ENCODE measurements at places on chromosomes 7 and 10. TPM values are rescaled to one million over a fixed set of nuclear protein-coding genes. Genes with fewer than 3 reads are reported as not detected.

The PRLHR gene
- total RNA-seq, result not detected

The CFAP58 gene
- 0.65 TPM for total RNA-seq

The PALD1 gene
- 105 TPM for total RNA-seq

The OPALIN gene
- not detected for total RNA-seq

The ERVW-1 gene
- total RNA-seq, result not detected

The CDC14C gene
- total RNA-seq, result not detected

The HPSE2 gene
- total RNA-seq, result not detected

The CAMK2B gene
- total RNA-seq, result under 0.01 TPM

The RAMP3 gene
- 0.81 TPM for total RNA-seq

The SLC13A4 gene
- not detected for total RNA-seq

The ASB4 gene
- total RNA-seq, result not detected

The IDI2 gene
- not detected for total RNA-seq

The CPA1 gene
- not detected for total RNA-seq

The AZGP1 gene
- total RNA-seq, result not detected

The IFIT1B gene
- not detected for total RNA-seq

The FAM25A gene
- total RNA-seq, result not detected

The FAM171A1 gene
- 13.9 TPM for total RNA-seq

The CLIP2 gene
- 65.3 TPM for total RNA-seq

The HECW1 gene
- total RNA-seq, result not detected

The ADAMTS14 gene
- total RNA-seq, result under 0.01 TPM

The DNAH11 gene
- total RNA-seq, result 0.31 TPM

The SPDYE16 gene
- under 0.01 TPM for total RNA-seq

The GPR22 gene
- not detected for total RNA-seq

The SHTN1 gene
- 0.65 TPM for total RNA-seq

The FFAR4 gene
- total RNA-seq, result not detected

The XRCC2 gene
- 3.1 TPM for total RNA-seq

The HTR5A gene
- total RNA-seq, result not detected

The HMX3 gene
- not detected for total RNA-seq

The ASZ1 gene
- total RNA-seq, result not detected

The NUPR2 gene
- total RNA-seq, result not detected

The PTN gene
- total RNA-seq, result not detected

The CCZ1 gene
- total RNA-seq, result 33.8 TPM

The ZNF804B gene
- total RNA-seq, result not detected

The CYP26C1 gene
- total RNA-seq, result 2.1 TPM

The COBL gene
- total RNA-seq, result 0.32 TPM

The ZNF479 gene
- not detected for total RNA-seq

The LIPM gene
- not detected for total RNA-seq

The OPN4 gene
- not detected for total RNA-seq

The IL15RA gene
- 6.8 TPM for total RNA-seq

The PURB gene
- total RNA-seq, result 12.1 TPM

The NME8 gene
- not detected for total RNA-seq

The EFCAB10 gene
- 0.25 TPM for total RNA-seq

The BAIAP2L1 gene
- total RNA-seq, result 0.31 TPM

The NOC3L gene
- 14.2 TPM for total RNA-seq

The NAMPT gene
- total RNA-seq, result 80.1 TPM

The GOLGA7B gene
- not detected for total RNA-seq

The SFXN3 gene
- 81.9 TPM for total RNA-seq

The RPP38 gene
- 8.1 TPM for total RNA-seq

The HOXA10 gene
- 2.6 TPM for total RNA-seq

The CTAGE8 gene
- not detected for total RNA-seq

The CFAP46 gene
- total RNA-seq, result 0.82 TPM

The TAS2R3 gene
- total RNA-seq, result 0.97 TPM

Measured in bladder microvascular endothelial cell (primary cell).